ENCODE measurements at places on chromosomes 3 and 15. TPM values are rescaled to one million over a fixed set of nuclear protein-coding genes. Genes with fewer than 3 reads are reported as not detected.
A peak's percentile ranks its signal among the peaks of the same experiment; 100 is the strongest.

Gene HYAL1
- total RNA-seq, result 3.7 TPM

Gene SLC12A1
- total RNA-seq, result 0.05 TPM

Gene NRROS
- total RNA-seq, result 0.68 TPM

Gene GABRR3
- not detected for total RNA-seq

Gene SERPINI2
- 0.70 TPM for total RNA-seq

Gene MEGF11
- total RNA-seq, result 3.3 TPM

Gene HCLS1
- total RNA-seq, result 6.0 TPM

Gene CORO2B
- total RNA-seq, result 3.9 TPM

Gene MORC1
- total RNA-seq, result not detected

Gene TMEM62
- total RNA-seq, result 22.1 TPM

Gene ADGRG7
- total RNA-seq, result 2.8 TPM

- no peak overlapping the region for H3K4me3 ChIP-seq
- no peak overlapping the region for H3K27ac ChIP-seq
- no peaks in the 10 kb centered on the region for H3K36me3 ChIP-seq
- H3K4me1 ChIP-seq, result no peaks in the 10 kb centered on the region
- DNase-seq, result no peak
- H3K27me3 ChIP-seq, result no peaks in the 10 kb centered on the region
These were observed 38.8 kb downstream of the SLC12A1 start for GRCh38 chr15:48244921-48245320.

DNA sequence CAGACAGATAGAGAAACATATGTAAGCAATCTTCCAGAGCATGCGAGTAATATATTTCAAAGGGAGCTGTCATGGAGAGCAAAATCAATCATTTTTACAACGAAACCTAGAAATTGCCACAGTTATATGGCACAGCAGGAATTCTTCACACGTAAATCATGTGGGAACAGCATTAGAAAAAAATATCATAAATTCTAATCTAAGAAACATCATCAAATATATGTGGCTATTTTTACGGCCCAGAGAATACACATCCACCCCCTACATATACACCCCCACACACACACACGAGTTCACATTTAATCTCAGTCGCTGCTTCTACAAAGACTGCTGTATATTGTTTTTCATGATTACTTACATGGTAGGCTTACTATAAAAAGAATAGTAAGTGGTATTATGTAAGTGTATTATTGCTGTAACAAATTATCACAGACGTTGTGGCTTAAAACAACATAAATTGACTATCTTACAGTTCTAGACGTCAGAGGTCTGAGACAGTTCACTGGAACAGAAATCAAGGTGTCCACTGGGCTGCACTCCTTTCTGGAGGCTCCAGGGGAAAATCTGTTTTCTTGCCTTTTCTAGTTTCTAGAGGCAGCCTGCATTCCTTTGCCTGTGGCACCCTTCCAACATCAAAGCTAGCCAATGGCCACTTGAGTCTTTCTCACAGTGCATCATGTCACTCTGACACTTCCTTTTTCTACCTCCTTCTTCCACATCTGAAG lies 363.3 kb downstream of the ULK4 start:
- no peak for DNase-seq
- peaks cover 7% of the 10 kb centered on the region for H3K27me3 ChIP-seq
- H3K4me3 ChIP-seq, result no peak overlapping the region
- H3K36me3 ChIP-seq, result peaks cover 5% of the 10 kb centered on the region
- no peaks in the 10 kb centered on the region for H3K4me1 ChIP-seq

- H3K4me1 ChIP-seq, result peaks cover 7% of the 10 kb centered on the region
- H3K4me3 ChIP-seq, result no peak overlapping the region
- H3K36me3 ChIP-seq, result no peaks in the 10 kb centered on the region
- DNase-seq, result peak; percentile 29
- peaks cover 3% of the 10 kb centered on the region for H3K27me3 ChIP-seq
- no peak overlapping the region for H3K27ac ChIP-seq
These were observed 10.9 kb downstream of the SLCO2A1 start for GRCh38 chr3:134018850-134019249.

- no peak for DNase-seq
- peaks cover 46% of the 10 kb centered on the region for H3K36me3 ChIP-seq
These were observed 56.2 kb downstream of the AAGAB start for GRCh38 chr15:67198157-67198754.

DNA sequence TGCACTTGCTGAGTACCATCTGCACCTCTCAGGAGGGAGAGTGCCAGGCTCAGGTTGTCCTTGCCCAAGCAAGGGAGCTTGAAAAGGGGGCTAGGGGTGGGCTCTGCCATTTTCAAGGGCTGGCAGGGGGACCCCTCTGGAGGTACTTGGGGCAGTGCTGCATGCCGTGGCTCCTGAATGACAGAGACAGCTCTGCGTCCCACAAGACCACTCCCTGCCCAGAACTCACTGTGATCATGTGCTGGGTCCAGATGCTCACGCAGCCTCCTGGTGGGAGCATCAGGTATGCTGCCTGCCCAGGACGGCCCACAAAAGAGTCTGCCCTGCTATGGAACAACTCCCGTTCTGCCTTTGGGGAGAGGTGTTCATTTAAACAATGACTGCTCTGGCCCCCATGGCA lies 165.2 kb downstream of the GOLGA6L4 start:
- H3K27ac ChIP-seq, result no peak overlapping the region
- H3K27me3 ChIP-seq, result peaks cover 7% of the 10 kb centered on the region
- no peak for DNase-seq
- no peaks in the 10 kb centered on the region for H3K4me1 ChIP-seq
- no peaks in the 10 kb centered on the region for H3K36me3 ChIP-seq

DNA sequence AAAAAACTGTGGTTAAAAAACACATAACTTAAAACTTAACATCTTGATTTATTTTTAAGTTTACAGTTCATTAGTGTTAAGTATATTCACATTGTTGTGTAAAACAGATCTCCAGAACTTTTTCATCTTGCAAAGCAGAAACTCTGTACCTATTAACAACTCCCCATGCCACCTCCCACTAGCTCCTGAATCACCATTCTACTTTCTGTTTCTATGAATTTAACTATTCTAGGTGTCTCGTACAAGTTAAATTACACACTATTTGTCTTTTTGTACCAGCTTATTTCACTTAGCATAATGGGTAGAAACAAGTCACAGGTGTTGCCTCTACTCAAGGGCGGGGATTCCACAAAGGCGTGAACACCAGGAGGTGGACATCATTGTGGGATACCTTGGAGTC lies 43.2 kb downstream of the CRTC3 start:
- no peak overlapping the region for H3K27ac ChIP-seq
- no peaks in the 10 kb centered on the region for H3K27me3 ChIP-seq
- H3K4me3 ChIP-seq, result no peak overlapping the region
- H3K4me1 ChIP-seq, result peaks cover 8% of the 10 kb centered on the region

DNA sequence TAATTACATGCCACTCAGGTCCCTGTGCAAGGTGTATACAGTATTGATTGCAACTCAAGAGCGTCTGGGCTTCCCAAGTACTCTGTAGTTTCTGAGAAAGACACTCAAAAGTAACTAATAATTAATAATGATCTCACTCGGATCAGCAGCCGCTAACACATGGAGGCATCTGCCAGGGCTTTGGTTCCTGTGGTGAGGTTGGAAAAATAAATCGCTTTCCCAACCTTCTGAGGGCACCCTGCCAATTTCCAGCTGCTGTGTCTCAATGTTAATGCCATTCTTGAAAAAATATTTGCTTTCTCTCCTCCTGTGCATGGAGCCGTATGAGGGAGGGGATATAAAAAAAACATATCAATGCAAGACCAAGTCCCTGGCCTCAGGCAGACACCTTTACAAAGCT lies 116.5 kb upstream of the SLC2A2 start:
- H3K27ac ChIP-seq, result no peak overlapping the region
- H3K27me3 ChIP-seq, result peaks cover 3% of the 10 kb centered on the region
- no peak overlapping the region for H3K4me3 ChIP-seq
- H3K36me3 ChIP-seq, result peaks cover 9% of the 10 kb centered on the region
- H3K4me1 ChIP-seq, result no peaks in the 10 kb centered on the region
- no peak for DNase-seq

GRCh38 chr3:117145677-117146076 lies 436.1 kb downstream of the TUSC7 start:
- no peak for DNase-seq
- H3K4me1 ChIP-seq, result peaks cover 32% of the 10 kb centered on the region
- no peak overlapping the region for H3K4me3 ChIP-seq
- no peaks in the 10 kb centered on the region for H3K27me3 ChIP-seq

GRCh38 chr3:15453991-15454625 lies 26.7 kb downstream of the EAF1 start:
- H3K4me3 ChIP-seq, result no peak overlapping the region
- H3K4me1 ChIP-seq, result no peaks in the 10 kb centered on the region
- H3K27me3 ChIP-seq, result no peaks in the 10 kb centered on the region

DNA sequence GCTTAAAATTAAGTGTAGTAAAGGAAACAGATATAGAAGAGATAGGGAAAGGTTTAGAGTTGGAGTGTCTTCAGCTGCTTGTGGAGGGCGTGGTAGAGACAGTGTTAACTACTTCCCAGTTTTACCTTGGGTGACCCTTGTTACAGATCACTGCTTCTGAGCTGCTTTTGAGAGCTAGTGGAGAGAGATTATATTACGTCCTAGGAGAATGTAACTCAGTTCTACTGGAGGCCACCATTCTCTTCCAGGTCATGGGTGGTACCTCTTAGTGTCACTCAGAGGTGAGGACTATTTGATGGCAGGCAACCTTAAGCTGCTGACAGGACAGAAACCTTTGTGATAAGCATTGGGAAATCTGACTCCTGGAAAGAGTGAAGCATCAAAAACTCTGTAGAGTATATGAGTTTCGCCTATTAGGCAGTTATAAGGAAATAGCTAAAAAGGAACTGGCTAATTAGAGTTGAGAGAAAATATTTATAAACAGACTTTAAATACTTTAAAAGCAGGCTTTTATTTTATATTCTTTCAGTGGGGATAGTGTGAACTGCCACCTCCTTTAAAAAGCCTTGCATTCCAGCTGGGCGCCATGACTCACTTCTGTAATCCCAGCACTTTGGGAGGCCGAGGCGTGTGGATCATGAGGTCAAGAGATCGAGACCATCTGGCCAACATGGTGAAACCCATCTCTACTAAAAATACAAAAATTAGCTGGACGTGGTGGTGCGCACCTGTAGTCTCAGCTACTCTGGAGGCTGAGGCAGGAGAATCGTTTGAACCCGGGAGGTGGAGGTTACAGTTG lies 106.5 kb downstream of the ZNF609 start:
- peak overlapping the region; percentile 91 for H3K27ac ChIP-seq
- H3K27me3 ChIP-seq, result no peaks in the 10 kb centered on the region
- H3K4me3 ChIP-seq, result peak overlapping the region; percentile 57
- H3K4me1 ChIP-seq, result peaks cover 36% of the 10 kb centered on the region
- peaks cover 25% of the 10 kb centered on the region for H3K36me3 ChIP-seq
- no peak for DNase-seq

DNA sequence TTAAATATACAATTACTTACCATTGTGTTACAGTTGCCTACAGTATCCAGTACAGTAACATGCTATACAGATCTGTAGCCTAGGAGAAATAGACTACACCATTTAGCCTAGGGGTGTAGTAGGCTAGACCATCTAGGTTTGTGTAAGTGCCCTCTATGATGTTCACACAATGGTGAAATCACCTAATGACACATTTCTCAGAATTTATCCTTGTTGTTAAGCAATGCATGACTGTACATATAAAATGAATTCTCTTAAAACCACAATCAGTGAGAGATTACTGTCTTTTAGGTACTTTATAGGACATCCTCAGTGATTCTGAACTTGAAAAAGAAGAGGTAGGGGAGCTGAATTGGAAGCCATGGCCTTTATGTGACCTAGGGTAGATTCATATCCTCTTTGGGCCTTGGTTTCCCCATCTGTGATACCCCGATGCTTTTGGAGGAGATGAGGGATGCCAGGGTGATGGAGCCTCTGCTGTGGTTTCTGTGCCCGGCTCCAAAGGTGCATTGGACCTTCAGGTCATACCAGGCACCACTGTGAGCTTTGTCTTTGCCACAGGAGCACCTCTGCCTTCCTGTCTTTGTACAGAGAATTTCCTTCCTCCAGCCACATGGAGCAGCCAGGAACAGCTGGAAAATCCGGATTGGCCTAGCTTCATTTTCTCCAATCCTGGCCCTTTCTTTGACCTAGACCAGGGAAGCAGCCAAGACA lies 51.9 kb upstream of the FLNB start:
- H3K27me3 ChIP-seq, result no peaks in the 10 kb centered on the region
- H3K4me3 ChIP-seq, result no peak overlapping the region
- H3K27ac ChIP-seq, result no peak overlapping the region

DNA sequence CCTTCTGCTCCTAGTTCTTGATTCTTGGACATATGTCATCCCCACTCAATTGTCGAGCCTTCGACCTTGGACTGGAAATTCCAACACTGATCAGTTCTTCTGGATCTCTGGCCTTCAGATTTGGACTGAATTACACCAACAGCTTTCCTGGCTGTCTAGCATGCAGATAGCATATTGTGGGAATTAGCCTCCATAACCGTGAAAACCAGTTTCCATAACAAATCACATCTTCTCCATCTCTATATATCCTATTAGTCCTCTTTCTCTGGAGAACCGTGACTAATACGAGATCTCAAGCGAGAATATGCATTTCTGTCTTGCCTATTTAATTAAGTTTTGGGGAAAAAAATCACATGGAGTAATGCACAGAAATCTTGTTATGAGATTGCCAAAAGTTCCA lies 8.8 kb upstream of the BCHE start:
- H3K36me3 ChIP-seq, result no peaks in the 10 kb centered on the region
- no peaks in the 10 kb centered on the region for H3K4me1 ChIP-seq
- H3K27me3 ChIP-seq, result no peaks in the 10 kb centered on the region

DNA sequence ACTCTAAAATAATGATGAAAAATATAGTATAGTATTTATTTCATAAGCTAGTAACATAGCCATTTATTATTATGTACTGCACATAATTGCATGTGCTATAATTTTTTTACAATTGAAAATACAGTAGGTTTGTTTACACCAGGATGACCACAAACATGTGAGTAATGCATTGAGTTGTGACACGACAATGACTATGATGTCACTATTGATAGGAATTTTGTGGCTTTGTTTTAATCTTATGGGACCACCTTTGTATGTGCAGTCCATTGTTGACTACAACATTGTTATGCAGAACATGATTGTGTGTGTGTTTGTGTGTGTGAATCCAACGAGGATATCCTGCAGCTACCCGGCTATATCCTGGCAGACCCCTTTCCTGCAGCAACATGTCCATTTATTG lies 372.2 kb upstream of the MCTP2 start:
- no peaks in the 10 kb centered on the region for H3K27me3 ChIP-seq
- H3K27ac ChIP-seq, result no peak overlapping the region
- DNase-seq, result no peak
- no peaks in the 10 kb centered on the region for H3K36me3 ChIP-seq

- H3K27me3 ChIP-seq, result no peaks in the 10 kb centered on the region
- peaks cover 15% of the 10 kb centered on the region for H3K4me1 ChIP-seq
- DNase-seq, result no peak
- no peak overlapping the region for H3K4me3 ChIP-seq
- H3K27ac ChIP-seq, result no peak overlapping the region
These were observed 6.1 kb downstream of the GLYCTK start for GRCh38 chr3:52293491-52294319.

DNA sequence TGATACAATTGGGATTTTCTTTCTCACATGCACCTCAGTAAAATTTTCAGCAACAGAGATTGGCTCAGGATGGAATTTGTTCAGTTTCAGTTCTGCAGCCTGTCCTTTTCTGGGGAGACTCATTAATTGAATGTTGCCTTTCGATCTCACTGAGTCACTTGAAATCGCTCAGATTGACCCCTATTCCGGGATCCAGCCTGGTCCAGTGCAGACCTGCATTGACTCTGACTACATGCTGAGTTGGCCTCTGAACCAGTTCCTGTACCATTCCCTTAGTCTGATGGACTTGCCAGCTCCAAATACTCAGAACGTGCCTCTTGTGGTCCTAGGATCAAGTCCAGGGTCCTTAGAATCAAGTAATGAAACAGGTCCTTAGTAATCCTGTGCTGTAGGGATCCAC lies 9.4 kb downstream of the IGF1R start:
- no peaks in the 10 kb centered on the region for H3K27me3 ChIP-seq
- peaks cover 2% of the 10 kb centered on the region for H3K36me3 ChIP-seq
- no peak overlapping the region for H3K27ac ChIP-seq
- DNase-seq, result no peak
- H3K4me3 ChIP-seq, result no peak overlapping the region

Measured in type B pancreatic cell (in vitro differentiated cells).